Mammary microvascular endothelial cell (primary cell): ENCODE measurements at places on chromosomes 1 and 21. TPM values are rescaled to one million over a fixed set of nuclear protein-coding genes. Genes with fewer than 3 reads are reported as not detected.

LIPI gene
- total RNA-seq = not detected in 2 replicates

OR2L8 gene
- not detected in 2 replicates for total RNA-seq

SPRTN gene
- 13.5 and 17.1 TPM in 2 replicates for total RNA-seq

TACSTD2 gene
- total RNA-seq = 10.3 and 12.6 TPM in 2 replicates

BEND5 gene
- total RNA-seq = 3.9 TPM in 1 of 2 replicates, not detected in the other

SERPINC1 gene
- 0.10 TPM in 1 of 2 replicates, not detected in the other for total RNA-seq

DYNLT4 gene
- not detected in 2 replicates for total RNA-seq

FCRL2 gene
- not detected in 2 replicates for total RNA-seq

PAPPA2 gene
- total RNA-seq = 0.05 and 0.13 TPM in 2 replicates

IARS2 gene
- total RNA-seq = 77.5 and 80.2 TPM in 2 replicates

PDZK1 gene
- total RNA-seq = not detected in 2 replicates

S100A9 gene
- total RNA-seq = not detected in 2 replicates

CD101 gene
- 0.10 TPM in 1 of 2 replicates, not detected in the other for total RNA-seq

ADAMTS4 gene
- total RNA-seq = 26.7 and 28.6 TPM in 2 replicates

KPRP gene
- not detected in 2 replicates for total RNA-seq

PCBP3 gene
- not detected in 2 replicates for total RNA-seq

OR2T4 gene
- total RNA-seq = not detected in 2 replicates

SPATA45 gene
- total RNA-seq = not detected in 2 replicates

UBE2U gene
- total RNA-seq = not detected in 2 replicates

OR6N1 gene
- total RNA-seq = not detected in 2 replicates

IFI44L gene
- 37.1 and 38.9 TPM in 2 replicates for total RNA-seq

TAS1R3 gene
- total RNA-seq = not detected in 2 replicates

LORICRIN gene
- total RNA-seq = not detected in 2 replicates

KMO gene
- not detected in 2 replicates for total RNA-seq

TNN gene
- total RNA-seq = not detected in 2 replicates

KCNE2 gene
- total RNA-seq = not detected in 2 replicates

CRP gene
- total RNA-seq = not detected in 2 replicates

INKA2 gene
- 2.1 and 4.4 TPM in 2 replicates for total RNA-seq

FCRL1 gene
- not detected in 2 replicates for total RNA-seq
